ENCODE measurements at places on chromosomes 2 and 18. TPM values are rescaled to one million over a fixed set of nuclear protein-coding genes. Genes with fewer than 3 reads are reported as not detected.

DNA sequence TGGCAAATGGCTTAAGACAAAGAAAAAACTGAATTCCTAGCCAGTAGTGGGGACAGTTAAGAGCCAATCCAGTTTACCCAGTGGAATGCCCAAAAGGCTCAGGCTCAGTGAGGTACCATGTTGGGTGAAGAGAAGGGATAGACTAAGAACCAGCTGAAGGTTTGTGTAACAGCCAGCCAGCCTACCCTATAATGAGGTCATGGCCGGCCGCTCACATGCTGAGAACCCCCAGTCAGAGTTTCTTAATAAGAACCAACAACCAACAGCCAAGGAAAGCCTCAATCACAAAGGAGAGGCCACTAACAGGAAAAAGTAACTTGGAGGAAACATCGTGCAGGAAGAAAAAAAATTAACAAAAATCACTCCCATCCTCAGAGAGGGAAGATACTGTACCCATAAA lies 25.4 kb upstream of the DUSP2 start:
- no peaks in the 10 kb centered on the region for H3K36me3 ChIP-seq
- no peak overlapping the region for H3K27ac ChIP-seq
- H3K4me1 ChIP-seq, result no peaks in the 10 kb centered on the region
- DNase-seq, result no peak

DNA sequence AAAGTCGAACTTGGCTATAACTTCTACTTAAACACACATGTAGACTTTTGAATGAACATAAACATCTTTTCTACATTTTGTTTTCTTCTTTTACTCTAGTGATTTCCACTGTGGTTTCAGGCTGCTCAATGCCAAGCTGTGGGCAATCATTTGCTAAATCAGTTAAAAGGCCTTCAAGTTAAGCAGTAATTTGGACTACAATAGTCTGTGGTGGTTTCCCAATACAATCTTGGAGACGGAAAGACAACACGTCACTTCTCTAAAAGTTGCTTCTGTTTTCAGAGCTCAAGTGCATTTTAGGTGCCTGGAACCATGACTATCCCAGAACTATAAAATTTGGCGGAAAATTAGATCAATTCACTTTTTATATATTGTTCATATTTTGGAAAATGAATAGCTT lies 69.4 kb downstream of the TXNL1 start:
- DNase-seq, result no peak
- H3K4me3 ChIP-seq, result no peak overlapping the region
- no peaks in the 10 kb centered on the region for H3K27me3 ChIP-seq

DNA sequence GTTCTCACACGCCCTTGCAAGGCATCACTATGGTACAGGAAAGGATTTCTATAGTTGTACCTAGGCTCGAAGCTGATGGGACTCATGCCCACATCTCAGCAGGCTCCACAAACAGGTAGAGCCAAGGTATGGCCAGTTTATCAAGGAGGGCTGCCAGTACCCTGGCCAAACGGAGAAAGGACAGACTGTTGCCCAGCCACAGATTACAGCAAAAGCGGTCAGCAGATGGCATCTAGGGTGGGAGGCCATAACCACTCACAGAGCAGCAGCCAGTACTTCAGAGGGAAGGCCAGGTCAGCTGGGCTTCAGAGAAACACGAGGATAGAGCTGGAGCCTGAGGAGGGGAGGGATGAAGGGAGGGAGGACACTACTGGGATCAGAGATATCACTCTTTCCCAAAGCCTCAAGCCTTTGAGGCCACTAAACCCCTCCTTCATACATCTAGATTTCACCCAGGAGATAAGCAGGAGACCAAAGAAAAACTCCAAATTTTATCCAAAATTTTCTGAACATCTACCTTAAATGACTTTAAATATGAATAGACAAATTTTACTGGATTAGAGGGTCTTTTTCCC lies 904.2 kb upstream of the NXPH2 start:
- H3K27me3 ChIP-seq, result no peaks in the 10 kb centered on the region
- DNase-seq, result no peak
- H3K4me3 ChIP-seq, result no peak overlapping the region
- H3K36me3 ChIP-seq, result no peaks in the 10 kb centered on the region

DNA sequence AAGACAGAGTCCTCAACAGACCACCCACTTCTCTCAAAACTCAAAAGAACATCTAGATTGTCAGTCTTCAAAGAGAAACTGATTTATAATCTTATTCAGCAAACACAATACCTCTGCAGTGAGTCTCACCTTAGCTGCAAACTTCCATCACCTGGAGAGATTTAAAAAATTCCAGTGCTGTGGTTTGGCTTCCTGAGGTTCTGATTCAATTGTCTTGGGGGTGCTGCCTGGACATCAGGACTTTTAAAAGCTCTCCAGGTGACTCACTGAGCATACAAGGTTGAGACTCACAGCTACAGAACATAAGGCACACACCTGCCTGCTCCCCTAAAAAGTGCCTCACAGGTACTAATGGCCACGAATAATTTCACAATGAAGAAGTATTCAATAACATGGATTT lies 40.3 kb downstream of the RNF152 start:
- H3K27ac ChIP-seq, result no peak overlapping the region
- H3K27me3 ChIP-seq, result no peaks in the 10 kb centered on the region
- no peak overlapping the region for H3K4me3 ChIP-seq
- DNase-seq, result no peak
- H3K4me1 ChIP-seq, result no peaks in the 10 kb centered on the region
- H3K36me3 ChIP-seq, result no peaks in the 10 kb centered on the region

DNA sequence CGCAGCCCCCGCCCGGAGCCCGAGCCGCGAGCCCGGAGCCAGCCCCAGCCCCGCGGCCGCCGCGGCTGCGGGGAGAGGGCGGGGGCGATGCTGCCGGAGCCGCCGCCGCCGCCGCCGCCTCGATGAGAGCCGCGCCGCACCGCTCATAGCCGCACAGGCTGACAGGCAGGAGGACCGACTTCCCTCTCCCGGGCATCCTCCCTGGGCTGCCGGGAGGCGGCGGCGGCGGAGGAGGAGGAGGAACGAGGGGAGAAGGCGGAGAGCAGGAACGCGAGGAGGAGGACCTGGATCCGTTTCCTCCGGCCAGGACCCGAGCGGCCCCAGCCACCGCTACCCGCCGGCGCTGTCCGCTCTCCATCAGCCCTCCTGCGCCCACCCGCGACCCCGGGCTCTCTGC lies 370 bp downstream of the KLHL29 start:
- peak overlapping the region; percentile 79 for H3K4me3 ChIP-seq
- peaks cover 9% of the 10 kb centered on the region for H3K4me1 ChIP-seq
- H3K27ac ChIP-seq, result no peak overlapping the region
- H3K36me3 ChIP-seq, result no peaks in the 10 kb centered on the region

DNA sequence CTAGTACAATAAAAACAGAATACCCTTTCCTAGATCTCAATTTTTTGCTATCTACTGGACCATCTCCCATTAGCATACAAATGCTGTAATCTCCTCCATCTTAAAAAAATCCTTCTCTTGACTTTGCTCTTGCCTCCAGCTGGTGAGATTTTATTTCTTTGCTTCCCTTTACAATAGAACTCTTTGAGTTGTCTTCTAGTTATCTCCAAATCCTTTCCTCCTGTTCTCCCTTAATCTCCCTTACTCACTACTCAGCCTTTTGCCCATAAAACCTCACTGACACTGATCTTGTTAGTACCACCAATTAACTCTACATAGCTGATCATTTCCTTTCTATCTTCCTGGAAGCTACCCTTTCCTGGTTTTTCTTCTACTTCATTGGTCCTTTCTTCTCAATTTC lies 63.5 kb upstream of the FRZB start:
- no peak for DNase-seq
- no peaks in the 10 kb centered on the region for H3K36me3 ChIP-seq
- no peak overlapping the region for H3K4me3 ChIP-seq
- H3K27me3 ChIP-seq, result no peaks in the 10 kb centered on the region

- no peaks in the 10 kb centered on the region for H3K27me3 ChIP-seq
- no peak overlapping the region for H3K27ac ChIP-seq
- peaks cover 11% of the 10 kb centered on the region for H3K36me3 ChIP-seq
- DNase-seq, result no peak
- H3K4me1 ChIP-seq, result peaks cover 25% of the 10 kb centered on the region
Measured at GRCh38 chr2:54644236-54644635, 79.2 kb upstream of the EML6 start.

COL6A3 gene
- 158 TPM for total RNA-seq

- H3K4me3 ChIP-seq, result no peak overlapping the region
- H3K27ac ChIP-seq, result no peak overlapping the region
- no peaks in the 10 kb centered on the region for H3K36me3 ChIP-seq
- no peaks in the 10 kb centered on the region for H3K27me3 ChIP-seq
- no peak for DNase-seq
Measured at GRCh38 chr18:74532511-74533025, 1.7 kb upstream of the CNDP1 start.

DNA sequence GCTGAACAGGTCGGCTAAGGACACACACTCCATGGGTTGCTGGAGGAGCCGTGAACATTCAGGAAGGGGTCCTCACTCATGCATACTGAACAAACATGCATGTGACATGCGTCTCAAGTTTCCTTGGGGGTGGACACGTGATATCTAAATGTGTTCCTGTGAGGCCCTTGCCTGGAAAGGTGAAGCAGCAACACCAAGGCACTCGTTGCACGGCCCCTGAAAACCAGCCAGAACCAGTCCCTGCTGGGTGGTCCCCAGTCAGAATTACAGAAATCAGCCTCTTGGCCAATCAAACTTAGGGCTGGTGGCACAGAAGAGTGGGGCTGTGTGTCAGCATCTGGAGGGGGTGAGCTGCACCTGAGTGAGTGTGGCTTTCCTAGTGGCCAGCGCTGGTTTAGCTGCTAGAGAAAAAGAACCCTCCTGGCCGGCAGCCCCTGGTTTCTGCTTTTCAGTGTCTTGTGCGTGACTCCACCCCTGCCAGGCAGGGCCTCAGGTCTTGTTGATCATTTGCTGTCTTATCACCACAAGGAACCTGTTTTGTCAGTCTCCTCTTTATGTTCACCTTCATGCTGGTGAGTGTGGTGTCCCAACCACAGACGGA lies 3.2 kb upstream of the AQP12B start:
- peak; percentile 75 for DNase-seq
- H3K27me3 ChIP-seq, result no peaks in the 10 kb centered on the region
- peak overlapping the region; percentile 62 for H3K27ac ChIP-seq
- H3K4me1 ChIP-seq, result peaks cover 11% of the 10 kb centered on the region

All from hepatocyte (in vitro differentiated cells).